DMS79 (cell line): ENCODE measurements at places on chromosomes 2 and 18.

- no peak for DNase-seq
Observed at GRCh38 chr2:128399256-128399655, 80.6 kb upstream of the HS6ST1 start.

DNA sequence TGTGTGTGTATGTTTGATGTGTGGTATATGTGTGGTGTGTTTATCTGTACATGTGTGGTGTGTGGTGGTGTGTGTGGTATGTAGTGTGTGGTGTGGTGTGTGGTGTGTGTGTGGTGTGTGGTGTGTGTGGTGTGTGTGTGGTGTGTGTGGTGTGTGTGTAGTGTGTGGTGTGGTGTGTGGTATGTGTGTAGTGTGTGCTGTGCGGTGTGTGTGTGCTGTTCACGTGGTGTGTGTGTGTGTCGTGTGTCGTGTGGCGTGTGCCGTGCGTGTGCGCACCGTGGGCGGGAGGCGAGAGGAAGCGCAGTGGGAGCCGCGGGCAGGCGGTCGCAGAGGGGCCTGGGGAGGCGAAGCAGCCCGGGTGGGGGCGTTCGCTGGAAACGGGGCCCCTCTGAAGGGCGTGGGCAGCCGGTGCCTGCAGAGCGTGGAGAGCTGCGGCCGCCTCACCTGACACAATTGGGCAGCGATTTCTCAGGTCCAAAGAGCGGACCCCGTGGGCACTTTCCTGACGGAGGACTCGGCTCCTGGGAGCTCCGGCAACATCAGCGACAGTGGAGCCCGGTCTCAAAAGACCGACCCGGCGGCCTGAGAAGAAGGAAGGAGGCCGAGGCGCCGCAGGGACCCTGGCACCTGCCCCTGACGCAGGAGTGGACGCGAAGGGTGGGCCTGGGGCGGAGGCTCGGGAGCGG, 741.1 kb upstream of the SALL3 start:
- DNase-seq, result no peak

- no peak for DNase-seq
Observed at GRCh38 chr2:9167718-9168657, 38.6 kb upstream of the ASAP2 start.

DNA sequence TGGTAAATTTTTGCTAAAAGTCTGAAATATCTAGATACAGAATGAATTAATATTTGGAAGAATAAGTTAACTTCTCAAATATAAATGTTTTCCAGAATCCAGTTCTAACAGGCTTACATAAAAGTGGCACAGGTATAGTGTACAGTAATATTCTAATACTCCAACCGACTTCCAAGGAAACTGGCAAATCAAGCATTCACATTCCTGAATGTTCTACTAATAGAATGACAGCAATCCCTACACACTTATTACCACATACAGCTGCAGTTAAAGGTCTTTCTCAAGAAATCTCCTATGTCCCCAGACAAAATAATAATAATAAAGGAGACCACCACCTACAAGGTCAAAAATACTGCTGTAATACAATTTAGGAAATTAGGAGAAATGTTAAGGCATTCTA, 31.9 kb downstream of the TMEM131 start:
- DNase-seq, result no peak

- no peak for DNase-seq
Observed at GRCh38 chr2:118223511-118223991, 135.3 kb downstream of the INSIG2 start.

DNA sequence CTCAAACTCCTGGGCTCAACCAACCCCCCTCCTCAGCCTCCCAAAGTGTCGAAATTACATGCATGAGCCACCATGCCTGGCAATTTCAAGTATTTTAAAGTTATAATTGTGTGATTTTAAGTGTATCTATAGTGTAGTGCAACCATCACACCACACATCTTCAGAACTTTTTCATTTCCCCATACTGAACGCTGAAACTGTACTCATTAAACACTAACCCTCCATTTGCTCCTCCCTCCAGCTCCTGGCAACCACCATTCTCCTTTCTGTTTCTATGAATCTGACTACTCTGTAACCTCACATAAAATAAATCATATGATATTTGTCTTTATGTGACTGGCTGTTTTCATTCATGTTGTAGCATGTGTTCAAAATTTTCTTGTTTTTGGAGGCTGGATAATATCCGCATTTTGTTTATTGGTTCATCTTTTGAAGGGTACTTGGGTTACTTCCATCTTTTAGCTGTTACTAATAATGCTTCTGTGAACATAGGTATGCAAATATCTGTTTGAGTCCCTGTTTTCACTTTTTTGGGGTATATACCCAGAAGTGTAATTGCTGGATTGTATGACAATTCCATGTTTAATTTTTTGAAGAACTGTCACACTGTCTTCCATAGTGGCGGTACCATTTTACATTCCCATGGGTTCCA, 188.2 kb downstream of the PLCL1 start:
- no peak for DNase-seq

DNA sequence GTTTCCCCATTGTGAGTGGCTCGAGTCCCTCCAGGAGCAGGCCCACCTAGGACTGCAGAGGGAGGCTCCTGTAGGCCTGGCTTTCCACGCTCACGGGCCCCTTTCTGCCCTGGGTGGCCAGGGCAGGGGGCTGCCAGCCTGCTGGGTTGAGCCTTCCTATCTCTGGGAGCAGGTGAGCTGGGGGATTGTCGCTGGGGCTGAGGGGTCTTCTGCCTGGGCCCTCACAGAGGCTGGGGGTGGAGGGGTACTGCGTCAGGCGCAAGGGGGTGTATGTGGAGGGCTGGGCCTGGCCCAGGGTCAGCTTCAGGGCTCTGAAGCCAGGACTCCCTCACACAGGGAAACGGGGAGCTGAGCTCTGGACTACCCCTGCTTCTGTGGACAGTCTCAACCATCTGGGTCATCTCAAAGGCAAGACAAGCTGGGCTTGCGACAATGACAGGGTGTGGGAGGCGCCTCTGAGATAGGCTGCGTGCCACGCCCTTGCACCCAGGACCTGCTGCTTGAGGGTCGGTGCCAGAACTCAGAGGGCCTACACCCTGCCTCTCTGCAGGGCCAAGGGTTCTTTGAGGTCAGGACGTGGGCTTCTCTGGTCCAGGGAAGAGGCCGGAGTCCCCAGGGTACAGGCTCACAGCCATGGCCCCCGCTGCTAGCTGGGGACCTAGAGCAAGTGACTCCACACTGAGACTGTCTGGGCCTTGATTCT, 206.1 kb downstream of the TWIST2 start:
- DNase-seq, result no peak

DNA sequence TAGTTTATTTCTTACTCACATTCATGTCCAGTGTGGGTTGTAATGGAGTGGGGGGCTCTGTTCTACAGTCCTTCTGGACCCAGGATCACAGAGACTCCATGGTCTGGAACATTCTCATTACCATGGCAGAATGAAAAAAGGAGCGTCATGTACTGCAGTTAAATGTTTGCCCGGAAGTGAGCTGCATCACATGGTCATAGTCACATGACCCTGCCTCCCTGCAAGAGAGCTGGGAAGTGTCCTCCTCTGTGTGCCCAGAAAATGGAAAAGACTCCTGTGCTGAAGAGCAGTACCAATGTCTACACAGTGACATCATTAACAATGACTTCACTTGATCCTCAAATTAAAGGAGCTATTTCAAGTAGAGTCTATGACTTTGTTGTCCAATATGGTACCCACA, 74.0 kb upstream of the ZBTB14 start:
- DNase-seq, result no peak

DNA sequence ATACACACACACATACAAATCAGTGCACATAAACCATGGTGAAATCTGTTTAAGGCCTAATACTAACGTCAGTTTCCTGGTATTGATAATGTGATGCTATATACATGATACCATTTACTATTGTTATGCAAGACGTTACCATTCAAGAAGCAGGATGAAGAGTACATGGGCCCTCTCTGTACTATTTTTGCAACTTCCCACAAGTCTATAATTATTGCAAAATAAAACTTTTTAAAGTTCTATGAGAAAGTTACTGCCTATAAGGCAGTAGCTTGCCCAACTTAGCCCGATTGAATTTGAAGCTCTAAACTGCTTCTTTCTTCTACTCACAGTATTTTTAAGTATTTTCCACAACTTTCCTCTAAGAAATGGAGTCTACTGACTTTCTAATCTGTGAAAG, 74.0 kb downstream of the BCL2 start:
- DNase-seq, result no peak

DNA sequence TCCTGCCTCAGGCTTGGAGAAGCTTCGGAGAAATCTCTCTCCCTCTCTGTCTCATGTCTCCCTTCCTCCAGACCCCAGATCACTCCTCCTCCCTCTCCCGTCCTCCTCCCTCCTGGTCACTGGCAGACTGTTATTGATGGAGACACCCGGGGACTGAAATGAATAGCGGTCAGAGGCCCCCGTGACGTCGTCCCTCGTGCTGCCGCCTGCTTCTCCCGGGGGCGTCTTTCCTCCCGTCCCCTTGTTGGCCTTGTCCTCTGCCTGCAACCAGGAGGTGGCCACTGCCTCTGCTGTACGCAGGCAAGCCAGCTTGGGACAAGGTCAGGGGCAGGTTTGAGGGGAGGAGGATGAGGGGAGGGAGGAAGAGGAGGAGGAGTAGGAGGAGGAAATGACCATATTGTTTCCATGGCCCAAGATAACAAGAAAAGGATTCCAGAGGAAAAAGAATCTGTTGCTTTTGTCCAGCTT, 78.2 kb downstream of the CELF4 start:
- DNase-seq, result no peak

DNA sequence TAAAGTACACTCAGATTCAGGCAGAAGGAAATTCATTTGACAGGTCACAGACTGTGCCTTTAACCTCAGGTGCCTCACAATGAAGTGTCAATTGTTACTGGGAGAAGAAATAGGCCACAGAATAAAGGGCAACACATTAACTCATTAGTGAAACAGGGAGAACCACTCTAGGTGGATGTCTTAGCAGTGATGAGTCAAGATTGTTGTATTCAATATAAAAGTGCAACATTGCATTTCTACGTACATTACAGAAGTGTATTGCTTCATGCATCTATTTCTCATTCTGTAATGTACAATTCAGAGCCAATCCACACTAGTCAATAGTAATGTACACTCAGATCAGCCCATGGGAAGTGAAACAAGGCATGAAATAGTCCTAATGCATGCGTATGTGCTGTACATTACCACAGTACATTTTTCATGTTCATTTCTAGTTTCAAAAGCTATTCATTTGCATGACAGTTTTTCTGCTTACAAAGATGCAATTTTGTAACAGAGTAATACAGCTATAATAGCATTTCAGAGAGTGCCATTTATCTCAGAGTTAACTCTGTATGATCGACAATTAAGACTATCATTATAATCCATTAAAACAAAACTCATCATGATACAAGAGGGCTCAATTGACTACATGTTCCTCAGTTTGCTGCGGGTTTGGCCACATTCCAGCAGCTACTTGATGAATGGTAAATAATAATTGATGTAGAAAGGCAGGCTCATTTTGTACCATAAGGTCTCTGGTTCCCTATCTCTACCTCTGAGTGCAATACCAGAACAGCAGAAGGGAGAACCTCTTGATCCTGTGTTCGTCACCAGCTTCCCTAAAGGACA, 12.2 kb upstream of the ARL5A start:
- DNase-seq, result peak; percentile 67

DNA sequence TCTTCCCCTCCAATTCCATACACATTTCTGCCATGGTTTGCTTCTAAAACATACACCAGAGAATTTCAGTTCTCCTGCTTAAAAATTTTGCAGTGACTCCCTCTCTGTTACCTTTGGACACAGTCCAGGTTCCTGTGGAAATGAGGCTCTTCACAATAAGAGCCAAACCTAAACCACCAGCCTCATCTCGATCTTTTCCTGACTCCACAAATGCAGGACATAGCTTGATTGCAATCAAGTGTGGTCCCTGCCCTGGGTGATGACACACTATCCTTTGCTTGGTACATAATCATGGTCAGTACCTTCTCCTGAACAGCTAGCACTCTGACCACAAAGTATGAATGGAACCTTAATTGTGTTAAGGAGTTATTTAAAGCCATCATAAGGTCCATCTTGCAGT, 134.9 kb upstream of the CHAC2 start:
- DNase-seq, result peak; percentile 35

- DNase-seq, result peak; percentile 60
Observed at GRCh38 chr2:63049970-63050333, 678 bp upstream of the OTX1 start.

- DNase-seq, result no peak
Observed at GRCh38 chr2:1988594-1988993, 244.3 kb upstream of the PXDN start.

DNA sequence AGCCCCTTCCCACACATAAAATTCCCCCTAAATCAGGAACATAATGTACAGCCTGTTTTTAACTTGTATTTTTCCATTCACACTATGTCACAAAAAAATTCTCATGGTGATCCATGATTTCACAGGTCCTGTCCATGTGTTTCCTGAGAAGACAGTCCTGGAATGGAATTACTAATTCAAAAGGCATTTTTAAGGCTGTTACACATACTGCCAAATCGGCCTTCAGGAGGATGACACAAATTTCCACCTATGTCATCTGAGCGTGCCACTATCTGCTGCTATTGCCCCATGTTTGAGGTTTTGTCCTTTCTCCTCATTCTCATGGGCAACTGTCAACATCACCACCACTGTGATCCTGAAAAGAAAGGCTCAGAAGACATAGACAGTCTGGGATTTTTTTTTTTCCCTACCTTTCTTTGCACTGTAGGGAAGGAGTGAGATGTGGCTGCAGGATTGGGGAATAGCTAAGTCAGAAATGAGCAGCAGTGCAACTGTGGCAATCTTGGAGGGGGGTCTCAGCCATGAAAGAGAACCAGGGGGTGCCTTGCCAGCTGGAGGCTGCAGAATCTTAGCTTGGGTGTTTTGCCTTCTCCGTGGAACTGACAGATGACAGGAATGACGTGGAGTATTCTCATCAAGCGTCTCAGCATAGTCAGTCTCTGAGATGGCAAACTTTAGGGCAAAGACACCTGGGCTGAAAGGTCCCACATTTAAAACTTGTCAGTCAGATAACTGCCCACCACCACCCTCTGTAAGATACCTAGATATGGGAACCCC, 73.4 kb downstream of the MARCHF4 start:
- no peak for DNase-seq

- DNase-seq, result no peak
Observed at GRCh38 chr2:195533771-195534642, 123.0 kb upstream of the SLC39A10 start.

DNA sequence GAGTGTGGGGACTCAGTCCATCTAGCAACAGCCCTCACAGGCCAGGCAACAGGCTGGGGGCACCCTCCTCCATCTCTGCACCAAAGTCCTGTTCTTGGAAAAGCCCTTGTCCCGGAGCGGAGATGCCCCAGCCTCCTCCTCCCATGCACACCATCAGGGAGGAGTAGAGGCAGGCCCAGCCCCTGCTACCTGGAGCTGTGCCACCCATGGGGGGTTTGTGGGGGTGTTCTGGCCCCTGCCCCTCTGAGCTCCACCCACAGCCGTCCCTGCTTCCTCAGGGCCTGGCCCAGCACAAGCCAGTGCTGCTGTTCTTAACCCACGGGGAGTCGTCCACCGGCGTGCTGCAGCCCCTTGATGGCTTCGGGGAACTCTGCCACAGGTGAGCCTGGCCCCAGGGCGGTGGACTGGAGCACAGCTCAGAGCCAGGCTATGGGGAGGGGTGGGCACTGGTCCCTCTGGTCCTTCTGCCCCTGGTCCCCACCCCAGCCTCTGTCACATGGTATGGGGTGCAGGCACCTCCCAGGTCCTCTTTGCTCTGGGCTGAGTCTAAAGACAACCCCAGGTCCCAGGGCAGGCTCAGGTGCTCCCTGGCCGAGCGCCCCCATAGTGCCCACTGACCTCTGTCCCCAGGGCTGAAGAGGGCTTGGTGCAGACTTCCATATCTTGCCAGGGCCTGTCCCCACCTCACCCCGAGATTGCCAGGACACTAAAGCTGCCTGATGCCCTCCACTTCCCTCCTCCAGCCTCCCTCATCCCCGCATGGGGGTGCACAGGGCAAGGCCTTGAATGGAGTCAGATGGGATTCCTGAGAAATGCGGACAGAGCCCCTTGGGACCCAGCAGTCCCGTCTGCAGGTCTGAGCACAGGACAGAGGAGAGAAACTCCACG, 2.7 kb downstream of the AGXT start:
- no peak for DNase-seq
